K562 (cell line): ENCODE measurements at places on chromosomes 1 and 21. TPM values are rescaled to one million over a fixed set of nuclear protein-coding genes. Genes with fewer than 3 reads are reported as not detected.

- DNase-seq, result no peak
Observed at GRCh38 chr1:78520216-78520615, 29.4 kb downstream of the PTGFR start.

The C1orf226 gene
- polyA plus RNA-seq, result 0.56 and 0.88 TPM in 2 replicates

GRCh38 chr1:162629651-162630050 lies 2.6 kb upstream of the DDR2 start:
- DNase-seq, result no peak

GRCh38 chr21:39120876-39121599 lies 62.2 kb downstream of the PSMG1 start:
- DNase-seq, result no peak

DNA sequence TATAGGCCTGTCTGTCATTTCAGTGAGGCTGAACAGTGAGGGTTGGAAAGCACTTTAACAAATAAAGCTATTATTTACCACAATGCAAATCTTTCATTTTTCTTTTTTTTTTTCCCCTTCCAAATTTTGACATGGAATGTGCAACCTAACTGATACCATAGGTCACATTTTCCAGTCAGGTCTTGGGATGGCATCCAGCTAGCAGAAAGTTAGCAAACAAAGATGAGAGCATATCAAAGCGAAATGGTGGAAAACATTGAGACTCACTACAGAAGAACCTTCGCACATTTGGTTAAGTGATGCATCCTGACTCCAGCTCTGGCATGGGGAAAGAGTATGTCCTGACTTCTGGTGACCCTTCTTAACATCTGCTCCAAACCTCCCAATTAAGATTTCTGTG lies 105.1 kb upstream of the L1TD1 start:
- DNase-seq, result no peak

DNA sequence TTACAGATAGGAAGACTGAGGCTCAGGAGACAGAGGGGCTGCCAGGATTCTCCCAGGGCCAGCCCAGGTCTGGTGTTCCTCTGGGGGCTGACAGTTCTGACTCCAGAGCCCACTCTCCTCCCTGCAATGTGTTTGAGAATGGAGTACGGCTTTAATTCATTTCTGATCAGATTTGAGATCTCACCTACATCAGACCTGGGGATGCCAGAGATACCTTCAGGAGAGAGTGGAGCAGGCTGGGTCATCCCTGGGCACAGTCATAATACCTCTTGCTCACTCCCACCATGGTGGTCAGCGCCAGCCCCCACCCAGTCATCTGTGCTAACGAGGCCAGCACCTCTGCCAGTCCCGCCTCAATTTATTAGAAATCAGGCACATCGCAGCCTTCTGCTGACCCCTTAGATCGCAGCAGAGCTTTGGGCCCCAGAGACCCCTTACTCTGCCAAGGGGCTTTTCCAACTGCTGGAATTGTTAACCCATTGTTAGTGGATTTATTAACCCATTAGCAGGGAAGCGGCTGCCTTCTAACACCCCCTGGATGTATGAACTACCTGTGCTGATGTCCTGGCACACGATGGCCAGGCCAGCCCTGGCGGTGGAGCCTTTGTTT lies 352.1 kb downstream of the MATN1 start:
- no peak for DNase-seq

DNA sequence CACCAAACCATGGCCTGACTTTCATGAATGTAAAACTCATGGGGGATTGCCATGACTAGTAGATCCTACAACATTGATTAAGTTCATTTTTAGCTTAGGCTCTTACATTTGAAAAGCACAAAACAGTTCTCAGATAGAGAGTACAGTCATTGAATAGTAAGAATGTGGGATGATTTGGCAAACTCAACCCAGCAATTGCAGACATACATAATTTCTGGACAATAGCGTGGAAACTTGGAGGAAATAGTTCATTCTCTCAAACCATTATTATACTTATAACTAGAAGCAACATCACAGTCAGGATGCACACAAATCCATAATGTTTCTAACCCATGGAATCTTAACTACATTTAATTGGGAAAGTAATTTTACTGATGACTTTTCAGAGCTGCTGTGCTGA lies 598.2 kb downstream of the LMO4 start:
- DNase-seq, result no peak

The CAMK2N1 gene
- 0.45 and 0.52 TPM in 2 replicates for polyA plus RNA-seq

The UBASH3A gene
- 1.0 and 1.4 TPM in 2 replicates for polyA plus RNA-seq
